NCI-H187 (cell line): ENCODE measurements at places on chromosomes 1 and 21.

GRCh38 chr1:10639011-10639774, 157.3 kb downstream of the CASZ1 start:
- no peak for DNase-seq

GRCh38 chr1:212247179-212247721, 38.0 kb upstream of the PPP2R5A start:
- DNase-seq, result no peak

- DNase-seq, result no peak
These were observed 94.1 kb downstream of the ABCA4 start for GRCh38 chr1:94026619-94027380.

GRCh38 chr1:71089536-71090270, 8.9 kb upstream of the ZRANB2 start:
- DNase-seq, result no peak

- DNase-seq, result no peak
These were observed 12.8 kb upstream of the CDC42 start for GRCh38 chr1:22039594-22040285.

GRCh38 chr1:28064064-28064463, 24.3 kb downstream of the EYA3 start:
- DNase-seq, result no peak

DNA sequence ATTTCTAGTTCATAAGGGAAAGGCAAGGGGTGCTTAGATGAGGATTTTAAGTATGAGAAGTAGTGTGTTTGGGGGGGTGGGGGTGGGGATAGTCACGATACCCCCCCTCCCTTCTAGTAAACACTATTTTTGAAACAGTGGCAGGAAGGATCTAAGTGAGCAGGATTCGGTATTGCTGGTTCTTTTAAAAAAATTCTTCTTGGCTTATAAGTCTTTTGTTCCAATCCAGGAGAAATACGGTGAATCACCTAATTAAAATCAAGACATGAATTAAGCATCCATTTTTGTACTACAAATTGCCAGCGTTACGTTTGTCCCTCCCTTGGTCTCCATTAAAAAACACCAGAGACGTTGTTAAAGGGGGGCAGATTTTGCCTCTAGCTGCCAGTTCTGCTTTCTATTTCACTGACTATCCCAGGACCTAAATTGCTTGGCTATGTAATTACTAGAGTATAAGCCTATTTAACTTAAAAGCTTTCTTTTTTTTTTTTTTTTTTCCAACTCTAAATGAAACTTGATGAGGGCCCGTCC, 911 bp downstream of the LMO4 start:
- no peak for DNase-seq
